Cerebellar nuclear complex (tissue), 1 donor: ENCODE measurements at places on chromosomes 12 and 14.

DNA sequence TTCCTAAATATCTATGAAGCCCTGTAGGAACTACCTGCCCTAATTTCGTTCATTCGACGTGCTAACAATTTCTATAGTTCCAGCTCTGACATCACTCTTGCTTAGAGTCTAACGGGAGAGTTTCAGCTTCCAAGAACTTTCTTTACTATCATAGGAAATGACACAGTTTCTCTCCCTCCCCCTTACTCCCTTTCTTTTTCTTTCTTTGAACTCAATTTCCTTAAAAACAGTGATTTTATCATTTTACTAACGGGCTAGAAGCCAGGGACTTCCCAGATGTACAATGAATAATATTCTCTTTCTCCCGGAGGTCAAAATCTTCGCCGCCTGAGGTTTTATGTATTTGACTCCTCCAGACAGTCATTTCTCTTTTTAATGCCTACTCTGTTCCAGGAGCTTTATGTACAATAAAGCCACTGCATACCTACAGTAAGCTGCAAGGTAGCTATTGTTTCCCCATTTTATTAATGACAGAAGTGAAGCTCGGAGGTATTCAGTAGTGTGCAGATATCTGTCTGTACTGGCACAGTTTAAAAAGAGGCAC is 15.7 kb downstream of the SMCO2 start:
- no peak for DNase-seq

- DNase-seq: no peak
Measured at GRCh38 chr12:2391740-2392331, 339.0 kb downstream of the CACNA1C start.

GRCh38 chr14:103391048-103391447 is 5.8 kb downstream of the MARK3 start:
- DNase-seq: no peak

DNA sequence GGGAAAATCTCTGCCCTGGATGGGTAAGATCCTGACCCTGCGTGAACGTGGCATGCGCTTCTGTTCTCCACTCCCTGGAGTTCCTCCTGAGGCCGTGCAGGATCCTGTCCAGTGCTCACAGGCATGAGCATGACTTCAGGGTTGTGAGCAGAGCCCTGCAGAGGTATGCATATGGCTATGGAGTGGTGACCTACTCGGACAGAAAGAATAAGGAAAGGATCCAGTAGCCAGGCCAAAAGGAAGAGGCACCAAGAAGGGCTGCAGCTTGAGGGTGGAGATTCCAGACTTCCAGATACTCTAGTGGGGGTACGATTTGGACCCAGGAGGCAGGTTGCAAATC is 20.8 kb upstream of the CD27 start:
- DNase-seq: no peak

DNA sequence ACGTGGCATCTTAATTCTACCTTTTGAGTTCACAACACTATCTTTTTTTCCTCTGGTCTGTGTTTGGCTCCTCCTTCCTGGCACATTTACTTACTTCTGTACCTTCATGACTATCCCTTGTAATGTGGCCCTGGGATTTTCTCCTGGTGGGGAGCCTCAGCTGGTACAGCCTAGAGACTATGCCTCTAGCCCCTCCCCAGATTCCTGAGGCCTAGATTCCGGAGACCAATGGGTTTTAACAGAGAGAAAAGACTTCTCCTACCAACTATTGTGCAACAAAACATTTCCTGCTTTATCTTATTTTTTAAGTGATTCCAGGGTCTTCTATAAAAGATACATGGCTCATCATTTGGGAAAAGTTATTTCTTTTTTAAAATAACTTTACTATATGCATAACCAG is 216.2 kb upstream of the KRR1 start:
- no peak for DNase-seq

DNA sequence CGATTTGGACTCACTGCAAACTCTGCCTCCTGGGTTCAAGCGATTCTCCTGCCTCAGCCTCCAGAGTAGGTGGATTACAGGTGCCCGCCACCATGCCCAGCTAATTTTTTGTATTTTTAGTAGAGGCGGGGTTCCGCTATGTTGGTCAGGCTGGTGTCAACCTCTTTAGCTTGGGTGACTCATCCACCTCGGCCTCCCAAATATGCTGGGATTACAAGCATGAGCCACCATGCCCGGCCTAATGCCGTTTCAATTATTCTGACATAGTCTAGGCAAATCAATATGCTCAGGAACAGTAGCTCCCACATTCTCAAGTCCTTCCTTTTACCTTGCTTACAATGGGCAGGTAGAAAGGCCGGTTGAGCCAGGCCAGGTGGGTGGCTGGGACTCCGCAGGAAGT is 82.0 kb upstream of the EEA1 start:
- DNase-seq: no peak

DNA sequence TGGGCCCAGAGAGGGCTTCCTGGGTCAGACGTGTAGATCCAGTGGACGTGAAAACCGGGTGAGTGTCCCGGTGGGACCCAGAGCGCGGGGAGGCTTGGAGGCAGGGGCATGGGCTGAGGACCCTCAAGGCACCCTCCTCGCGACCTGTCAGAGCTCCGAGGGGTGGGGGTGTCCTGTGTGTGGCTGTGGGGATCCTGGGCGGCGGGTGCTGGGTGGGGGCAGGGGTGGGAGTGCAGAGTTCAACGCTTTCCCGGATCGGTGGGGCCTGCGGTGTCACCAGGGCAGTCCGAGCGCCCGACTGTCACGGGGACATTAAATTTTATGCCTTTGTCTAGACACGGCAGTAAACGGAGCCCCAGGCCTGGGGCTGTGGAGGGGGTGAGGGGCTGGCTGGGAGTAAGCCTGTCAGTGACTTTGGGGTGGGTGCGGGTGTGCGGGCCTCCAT is 1.0 kb downstream of the TMEM121 start:
- DNase-seq: no peak

DNA sequence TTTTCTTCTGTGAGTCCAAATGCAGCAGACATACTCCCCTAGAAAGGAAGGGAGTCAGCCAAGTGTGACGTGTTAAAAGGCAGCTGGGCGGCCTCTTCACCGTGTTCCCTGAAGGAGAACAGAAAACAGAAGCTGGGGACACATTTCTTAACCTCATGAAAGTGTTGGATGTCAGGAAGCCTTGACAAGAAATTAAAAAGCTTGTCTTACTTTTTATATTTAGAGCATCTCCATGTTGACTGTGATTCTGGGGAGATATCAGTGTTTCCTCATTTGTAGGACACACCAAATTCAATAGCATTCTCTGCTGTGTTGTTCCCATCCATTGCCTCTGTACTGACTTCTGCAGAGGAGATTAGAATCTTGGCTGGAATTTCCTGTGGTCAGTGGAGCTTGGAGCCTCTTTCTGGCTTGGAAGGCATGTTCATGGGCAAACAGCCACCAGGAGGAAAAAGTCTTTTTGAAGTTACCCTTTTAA is 93.7 kb downstream of the RMST start:
- DNase-seq: no peak

GRCh38 chr14:94816113-94816512 is 46.2 kb upstream of the GSC start:
- DNase-seq: no peak

DNA sequence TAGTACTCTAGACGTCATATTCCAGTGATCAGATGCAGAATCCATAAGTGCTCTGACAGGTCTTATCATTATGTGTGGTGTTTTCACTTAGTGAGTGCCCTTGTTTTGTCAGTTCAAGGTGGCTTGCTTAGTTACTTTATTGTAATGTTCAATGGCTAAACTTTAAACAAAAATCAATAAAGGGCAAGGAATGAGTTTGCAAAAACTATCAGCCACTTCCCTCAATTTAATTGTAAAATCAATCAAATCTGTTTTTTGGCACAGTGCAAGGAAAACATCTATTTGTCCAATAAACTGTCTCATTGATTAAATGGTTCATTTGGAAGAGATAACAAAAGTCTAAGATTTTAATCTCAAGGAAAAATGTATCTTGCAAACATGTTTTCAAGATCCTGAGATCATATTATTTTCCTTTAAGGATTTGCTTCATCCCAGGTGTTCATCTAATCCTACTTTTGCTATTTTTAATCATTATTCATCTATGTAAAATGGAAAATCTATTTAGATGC is 59.6 kb upstream of the EEA1 start:
- no peak for DNase-seq

DNA sequence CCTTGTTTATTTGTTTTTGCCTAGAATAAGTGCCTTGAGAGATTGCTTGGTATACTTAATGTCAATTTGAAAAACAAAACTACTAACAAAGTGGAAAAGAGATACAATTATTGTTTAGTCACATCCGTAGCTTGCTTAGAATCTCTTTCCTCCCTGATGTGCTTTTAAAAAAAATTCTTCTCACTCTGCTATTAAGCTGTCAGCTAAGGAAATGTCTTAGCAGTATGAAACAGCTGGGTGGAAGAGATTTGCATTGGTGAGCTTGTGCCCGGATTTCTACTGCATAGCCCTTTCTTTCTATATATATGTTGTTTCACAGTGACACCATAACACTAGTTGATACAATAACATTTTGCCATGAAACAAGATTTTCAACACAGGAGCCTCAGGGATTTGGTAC is 229.4 kb upstream of the RGS6 start:
- no peak for DNase-seq

GRCh38 chr14:67456732-67457131 is 31.8 kb downstream of the TMEM229B start:
- no peak for DNase-seq

DNA sequence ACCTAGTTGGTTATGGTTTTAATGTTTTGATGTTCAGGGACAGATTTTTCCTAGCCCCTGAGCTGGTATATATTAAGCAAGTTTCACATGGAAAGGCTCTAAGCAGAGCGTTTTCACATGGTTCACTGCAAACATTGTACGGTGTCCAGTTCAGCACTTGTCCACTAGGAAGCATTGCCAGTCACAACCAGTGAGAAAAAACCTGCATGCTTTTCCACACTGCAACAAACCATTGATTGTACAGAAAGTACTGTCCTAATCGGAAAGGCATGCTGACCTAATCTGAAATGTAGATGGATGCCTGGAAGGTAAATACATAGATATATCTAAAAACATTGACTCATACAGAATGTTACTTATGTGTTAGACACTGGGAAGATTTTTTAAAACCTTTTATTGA is 25.0 kb upstream of the NPAS3 start:
- no peak for DNase-seq

- DNase-seq: no peak
Measured at GRCh38 chr12:89225401-89225800, 126.9 kb downstream of the DUSP6 start.

- DNase-seq: no peak
Measured at GRCh38 chr12:40980427-40980961, 207.6 kb upstream of the PDZRN4 start.

- no peak for DNase-seq
Measured at GRCh38 chr14:104514156-104514848, 65.3 kb upstream of the C14orf180 start.

GRCh38 chr14:41604721-41605531 is 1.8 kb upstream of the LRFN5 start:
- no peak for DNase-seq

DNA sequence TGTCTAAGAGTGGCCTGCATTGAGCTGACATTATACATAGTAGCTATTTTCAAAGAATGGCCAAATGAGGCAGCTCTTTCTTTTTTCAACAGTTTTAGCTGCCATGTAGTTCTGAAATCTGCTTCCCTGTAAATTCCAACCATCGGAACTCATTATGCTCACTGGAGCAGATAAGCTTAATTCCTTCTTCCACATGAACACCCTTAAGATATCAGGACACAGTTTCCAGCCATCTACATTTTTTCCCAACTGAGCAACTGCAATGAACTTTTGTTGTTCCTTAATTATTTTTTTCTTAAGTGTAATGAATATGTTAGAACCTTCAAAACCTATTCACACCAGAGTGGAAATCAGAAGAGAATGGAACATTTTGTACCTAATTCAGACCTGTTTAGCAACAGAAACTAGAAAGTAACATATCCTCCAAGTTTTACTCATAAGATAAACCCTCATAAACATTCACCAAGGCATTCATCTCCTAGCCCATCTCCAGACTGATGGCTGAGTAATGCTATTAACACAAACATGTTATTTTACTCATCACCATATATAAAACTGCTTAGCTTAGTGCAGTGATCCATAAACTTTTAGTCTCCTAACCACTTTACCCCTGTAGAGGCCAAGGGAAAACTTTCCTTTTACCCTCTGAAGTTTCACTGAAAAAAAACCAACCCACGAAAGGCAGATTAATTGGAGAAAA is 296.1 kb upstream of the SYT1 start:
- no peak for DNase-seq

GRCh38 chr14:64826845-64827244 is 52.9 kb downstream of the SPTB start:
- DNase-seq: no peak

DNA sequence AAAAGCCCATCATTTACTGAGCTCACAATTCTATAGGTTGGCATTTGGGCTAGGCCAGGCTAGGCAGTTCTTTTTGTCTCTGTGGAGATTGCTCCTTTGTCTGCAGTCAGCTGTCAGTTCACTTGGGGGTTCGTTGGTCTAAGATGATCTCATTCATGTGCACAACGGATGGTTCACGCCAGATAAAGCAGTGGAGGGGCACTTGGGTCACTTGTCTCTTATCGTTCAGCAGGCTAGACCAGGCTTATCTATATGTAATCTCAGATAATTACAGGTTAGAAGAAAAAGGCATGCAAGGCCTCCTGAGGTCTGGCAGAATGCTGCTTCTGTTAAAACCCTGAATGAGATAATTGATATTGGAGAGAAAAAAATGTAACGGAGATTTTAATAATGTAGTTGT is 119.0 kb upstream of the ATP2B1 start:
- no peak for DNase-seq

DNA sequence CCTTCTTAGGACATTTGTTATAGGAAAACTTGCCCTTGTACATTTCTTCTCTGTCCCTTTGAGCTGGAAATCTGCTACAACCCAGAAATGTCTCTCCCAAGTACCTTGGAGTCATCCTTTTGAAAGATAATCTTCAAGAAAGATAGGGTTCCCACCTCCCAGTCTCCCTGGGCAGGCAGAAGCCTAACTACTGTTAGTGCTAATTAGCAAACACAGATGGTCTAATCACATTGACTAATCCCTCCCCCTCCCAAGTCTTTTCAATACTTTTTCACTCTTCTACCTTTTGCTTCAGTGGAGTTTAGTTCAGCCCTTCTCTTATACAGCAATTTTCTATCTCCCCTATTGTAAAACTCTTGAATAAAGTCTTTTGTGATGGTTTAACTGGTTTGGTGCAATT is 129.8 kb upstream of the PPFIA2 start:
- no peak for DNase-seq

DNA sequence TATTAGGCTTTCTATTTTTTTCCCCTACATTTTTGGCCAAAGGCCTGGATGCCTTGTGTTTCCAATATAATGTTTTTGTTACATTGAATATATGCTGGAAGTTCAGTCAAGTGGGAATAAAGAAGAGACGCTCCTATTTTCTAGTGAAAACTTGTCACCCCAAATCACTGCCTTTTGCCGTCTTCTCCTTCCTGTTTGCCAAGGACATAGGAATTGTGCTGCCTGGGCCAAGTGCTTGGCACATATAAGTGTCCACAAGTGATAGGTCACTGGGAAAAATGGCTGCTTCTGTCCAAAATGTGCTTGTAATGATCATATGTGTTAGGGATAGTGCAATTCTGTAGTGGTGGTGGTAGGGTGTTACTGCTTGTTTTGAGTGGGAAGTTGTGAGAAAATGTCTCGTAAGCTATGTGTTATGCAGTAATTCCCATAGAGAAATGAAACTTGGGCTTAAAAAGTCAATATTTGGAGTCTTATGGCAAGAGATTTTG is 11.6 kb upstream of the KCNJ8 start:
- no peak for DNase-seq
